ENCODE measurements at places on chromosomes 16 and 17.

- no peak for DNase-seq
These were observed 6.5 kb upstream of the LASP1NB start for GRCh38 chr17:38918916-38919315.

DNA sequence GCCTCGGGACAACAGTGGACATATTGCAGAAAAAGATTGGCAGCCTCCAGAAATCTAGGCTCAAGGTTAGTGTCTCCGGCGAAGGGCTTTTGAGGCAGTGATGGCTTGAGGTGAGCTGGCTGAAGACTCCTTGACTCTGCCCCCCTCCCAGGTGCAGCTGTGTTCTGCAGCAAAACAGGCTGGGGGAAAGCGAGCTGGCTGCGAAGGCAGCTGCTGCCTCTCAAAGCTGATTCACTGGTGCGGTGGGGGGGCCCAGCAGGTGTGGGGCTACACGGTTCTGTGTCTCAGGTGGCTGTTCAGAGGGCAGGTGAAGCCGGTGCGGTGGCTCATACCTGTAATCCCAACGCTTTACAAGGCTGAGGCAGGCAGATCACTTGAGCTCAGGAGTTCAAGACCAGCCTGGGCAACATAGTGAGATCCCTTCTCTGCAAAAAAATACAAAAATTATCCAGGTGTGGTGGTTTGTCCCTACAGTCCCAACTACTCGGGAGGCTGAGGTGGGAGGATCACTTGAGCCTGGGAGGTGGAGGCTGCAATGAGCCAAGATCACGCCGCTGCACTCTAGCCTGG is 22.9 kb downstream of the C16orf96 start:
- no peak for DNase-seq

GRCh38 chr17:17356931-17357270 is 53.7 kb downstream of the NT5M start:
- no peak for DNase-seq

DNA sequence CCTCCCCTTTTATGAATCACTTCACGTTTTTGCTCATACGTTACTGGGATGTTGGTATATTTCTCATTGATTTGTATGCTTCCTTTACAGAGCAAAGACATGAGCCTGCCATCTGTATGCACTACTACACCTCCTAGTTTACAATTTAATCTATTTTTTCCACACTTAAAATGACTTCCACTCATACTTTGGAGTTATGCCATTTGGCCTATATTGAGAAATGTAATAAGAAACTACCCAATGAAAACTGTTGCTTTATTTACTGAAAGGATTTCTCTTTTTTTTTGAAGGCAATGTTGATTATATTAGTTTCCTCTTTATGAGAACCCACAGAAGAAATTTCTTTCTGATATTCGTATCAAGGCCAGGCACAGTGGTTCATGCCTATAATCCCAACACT is 43.1 kb downstream of the DUSP14 start:
- no peak for DNase-seq

DNA sequence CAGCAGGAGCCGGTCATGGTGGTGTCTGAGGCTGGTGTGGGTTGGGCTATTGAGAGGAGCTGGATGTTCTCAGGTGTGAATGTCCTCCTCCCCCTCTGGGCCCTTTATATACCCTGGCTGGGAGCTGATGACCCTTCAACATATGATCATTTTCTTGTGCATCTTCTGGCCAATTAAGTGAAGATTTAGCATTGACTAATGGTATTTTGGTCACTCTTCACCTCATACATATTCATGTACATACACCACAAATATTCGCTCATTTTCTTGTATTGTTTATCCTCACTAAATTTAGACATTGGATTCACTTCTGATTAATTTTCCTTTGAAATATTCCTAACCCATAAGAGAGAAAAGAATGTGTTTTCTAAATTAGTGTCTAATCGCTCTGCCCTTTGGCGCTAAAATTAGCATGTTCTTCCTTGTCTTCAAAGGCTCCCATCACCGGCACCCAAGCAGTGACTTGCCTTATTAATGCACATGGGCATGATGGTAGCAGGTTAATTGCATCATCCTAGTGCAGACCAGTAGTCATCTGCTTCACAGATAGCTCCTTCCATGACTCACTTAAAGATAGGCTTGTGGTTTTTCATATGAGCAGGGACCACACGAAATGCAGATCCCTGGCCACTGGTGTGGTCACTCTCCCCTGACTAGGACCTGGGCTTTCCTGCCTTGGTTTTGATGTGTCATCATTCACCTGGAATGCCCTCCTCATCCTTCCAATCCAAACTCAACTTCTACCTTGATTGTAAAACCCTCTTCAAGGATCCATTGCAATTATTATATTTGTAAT is at the start of gene KRTAP2-4:
Gene KRTAP2-4 (minus strand): TSS at position 51 of the 796 bp plus-strand sequence. CDS start 34 bp downstream, at position 17.
- DNase-seq, result no peak

GRCh38 chr17:74088285-74088933 is 115.1 kb upstream of the RPL38 start:
- no peak for DNase-seq

GRCh38 chr16:78720416-78720815 is 621.0 kb downstream of the WWOX start:
- no peak for DNase-seq

DNA sequence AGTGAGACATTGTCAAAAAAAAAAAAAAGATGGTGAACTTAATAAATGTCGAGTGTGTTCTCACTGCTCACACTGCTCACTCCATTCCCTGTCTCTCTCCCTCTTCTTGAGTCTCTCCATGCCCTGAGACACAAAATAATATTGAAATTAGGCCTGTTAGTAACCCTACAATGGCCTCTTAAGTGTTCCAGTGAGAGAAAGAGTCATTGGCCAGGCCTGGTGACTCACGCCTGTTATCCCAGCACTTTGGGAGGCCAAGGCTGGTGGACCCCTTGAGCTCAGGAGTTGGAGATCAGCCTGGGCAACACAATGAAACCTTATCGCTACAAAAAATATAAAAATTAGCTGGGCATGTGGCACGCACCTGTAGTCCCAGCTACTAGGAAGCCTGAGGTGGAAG is 16.2 kb upstream of the CSF3 start:
- no peak for DNase-seq

DNA sequence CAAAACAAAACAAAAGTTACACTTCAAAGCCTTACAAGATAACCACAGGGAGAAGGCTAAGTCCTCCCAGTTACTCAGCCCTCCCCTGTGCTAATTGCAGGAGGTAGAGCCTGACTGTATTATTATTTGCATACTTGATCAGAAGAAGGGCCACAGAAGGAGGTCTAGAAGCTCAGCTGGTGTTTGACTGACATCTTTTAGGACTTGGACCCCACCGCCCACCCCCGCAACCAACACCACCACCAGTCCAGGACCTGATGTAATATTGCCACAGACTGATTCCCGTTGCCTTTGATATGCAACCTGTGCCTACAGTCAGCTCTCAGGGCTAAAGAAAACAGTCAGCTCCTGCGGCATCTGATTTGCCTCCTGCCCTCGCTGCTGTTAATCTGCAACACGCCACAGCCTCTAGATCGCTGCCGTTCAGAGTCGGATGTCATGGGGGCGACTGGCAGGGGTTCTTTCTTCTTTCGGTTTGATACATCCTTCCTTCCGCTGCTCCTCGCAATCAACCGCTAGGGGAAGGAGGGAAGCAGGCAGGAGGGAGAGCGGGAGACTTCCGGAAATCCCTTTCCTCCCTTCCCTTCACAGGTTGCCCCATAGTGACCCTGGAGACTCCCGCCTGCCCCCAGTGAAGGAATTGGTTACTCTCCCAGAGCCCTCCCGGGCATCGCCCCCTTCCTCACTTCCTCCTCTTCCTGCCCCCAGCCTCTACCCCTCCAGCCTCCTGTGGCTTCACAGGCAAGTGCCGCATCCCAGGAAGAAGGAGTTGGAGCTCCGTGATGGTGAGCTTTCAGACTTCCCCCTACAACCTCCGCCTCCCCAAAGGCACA is 90.5 kb upstream of the SOX9 start:
- DNase-seq, result no peak

GRCh38 chr16:79061181-79061580 is 539.4 kb downstream of the MAF start:
- DNase-seq, result no peak
